WTC11 (cell line): ENCODE measurements at places on chromosomes 7 and 10. TPM values are rescaled to one million over a fixed set of nuclear protein-coding genes. Genes with fewer than 3 reads are reported as not detected.

Gene AZGP1
- 1.6 to 2.7 TPM (median 1.8 TPM) in 3 replicates for total RNA-seq

Gene OGDHL
- total RNA-seq = 35.1 to 42.0 TPM (median 36.5 TPM) in 3 replicates

Gene KLF14
- total RNA-seq = not detected in 3 replicates

Gene FIGNL1
- 6.4 to 7.1 TPM (median 6.7 TPM) in 3 replicates for total RNA-seq

Gene GPR22
- not detected in 3 replicates for total RNA-seq

Gene OIT3
- not detected in 3 replicates for total RNA-seq

Gene ABCB4
- total RNA-seq = 0.71 to 1.2 TPM (median 1.1 TPM) in 3 replicates

Gene CCDC172
- 1.8 to 3.0 TPM (median 2.0 TPM) in 3 replicates for total RNA-seq

Gene MAP3K8
- total RNA-seq = 9.8 to 13.8 TPM (median 11.8 TPM) in 3 replicates

Gene GJD4
- not detected in 3 replicates for total RNA-seq

Gene NMT2
- 9.6 to 11.8 TPM (median 11.7 TPM) in 3 replicates for total RNA-seq

Gene NACAD
- 5.5 to 6.0 TPM (median 5.7 TPM) in 3 replicates for total RNA-seq

Gene PHKG1
- not detected in 3 replicates for total RNA-seq

Gene PON1
- 0.25 to 0.26 TPM in 2 of 3 replicates, not detected in the other for total RNA-seq

Gene PIK3CG
- total RNA-seq = 0.07 to 0.11 TPM (median 0.07 TPM) in 3 replicates

Gene TMEM270
- total RNA-seq = 0.28 TPM in 1 of 3 replicates, not detected in the others

Gene GDF2
- not detected in 3 replicates for total RNA-seq

Gene CAMK2B
- 0.41 to 0.53 TPM (median 0.44 TPM) in 3 replicates for total RNA-seq

Gene PPP1R17
- 1.5 to 2.6 TPM (median 1.6 TPM) in 3 replicates for total RNA-seq

Gene WNT8B
- total RNA-seq = 0.68 to 1.1 TPM (median 0.85 TPM) in 3 replicates

Gene DOCK1
- total RNA-seq = 52.1 to 58.4 TPM (median 55.8 TPM) in 3 replicates

Gene BBIP1
- 19.0 to 26.7 TPM (median 23.3 TPM) in 3 replicates for total RNA-seq

Gene TMEM176B
- total RNA-seq = 1.0 to 1.6 TPM (median 1.3 TPM) in 3 replicates

Gene SEC61A2
- total RNA-seq = 14.5 to 19.0 TPM (median 16.3 TPM) in 3 replicates

Gene NODAL
- total RNA-seq = 41.1 to 57.0 TPM (median 41.5 TPM) in 3 replicates

Gene NKX1-2
- 30.8 to 57.7 TPM (median 31.0 TPM) in 3 replicates for total RNA-seq
